ENCODE measurements at places on chromosomes 7 and 10. TPM values are rescaled to one million over a fixed set of nuclear protein-coding genes. Genes with fewer than 3 reads are reported as not detected.

- no peak for DNase-seq
- no peak overlapping the region for H3K4me3 ChIP-seq
- H3K36me3 ChIP-seq: no peaks in the 10 kb centered on the region
These were observed 42.3 kb upstream of the SGCE start for GRCh38 chr7:94698275-94698674.

GRCh38 chr7:111030336-111030735 is 60.6 kb upstream of the LRRN3 start:
- H3K36me3 ChIP-seq: no peaks in the 10 kb centered on the region
- DNase-seq: no peak
- no peaks in the 10 kb centered on the region for H3K4me1 ChIP-seq
- no peak overlapping the region for H3K4me3 ChIP-seq
- no peak overlapping the region for H3K27ac ChIP-seq

ZNF679 gene
- total RNA-seq: not detected

DNA sequence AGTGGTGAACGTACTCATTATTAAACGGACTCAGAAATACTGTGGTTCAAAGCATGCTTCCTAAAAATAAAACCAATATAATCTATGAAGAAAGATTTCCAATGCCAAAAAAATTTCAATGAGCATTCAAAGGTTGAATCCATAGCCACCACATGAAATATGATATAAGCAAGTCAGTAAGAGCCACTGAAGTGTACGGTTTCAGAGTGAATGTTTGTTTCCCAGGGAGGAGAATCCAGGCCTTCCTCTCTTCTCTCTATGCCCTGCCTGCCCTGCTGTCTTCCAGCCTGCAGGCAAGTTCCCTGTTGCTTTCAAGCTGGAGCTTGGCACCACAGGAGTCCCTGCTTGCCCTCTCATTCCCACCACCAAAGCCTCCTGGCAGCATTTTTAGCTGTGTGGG is 1171.6 kb upstream of the C7orf33 start:
- no peaks in the 10 kb centered on the region for H3K4me1 ChIP-seq
- no peaks in the 10 kb centered on the region for H3K36me3 ChIP-seq
- no peak overlapping the region for H3K27ac ChIP-seq
- no peaks in the 10 kb centered on the region for H3K27me3 ChIP-seq

GRCh38 chr10:129388435-129388834 is 78.6 kb upstream of the MGMT start:
- no peaks in the 10 kb centered on the region for H3K4me1 ChIP-seq
- DNase-seq: no peak
- no peak overlapping the region for H3K4me3 ChIP-seq
- no peaks in the 10 kb centered on the region for H3K27me3 ChIP-seq
- no peak overlapping the region for H3K27ac ChIP-seq

ERVW-1 gene
- total RNA-seq: not detected

OR2A5 gene
- total RNA-seq: not detected

LYZL2 gene
- not detected for total RNA-seq

- no peak overlapping the region for H3K4me3 ChIP-seq
- H3K27me3 ChIP-seq: no peaks in the 10 kb centered on the region
- no peak for DNase-seq
- no peak overlapping the region for H3K27ac ChIP-seq
- H3K4me1 ChIP-seq: peaks cover 1% of the 10 kb centered on the region
These were observed 654.6 kb downstream of the TNS3 start for GRCh38 chr7:46927131-46927810.

DNA sequence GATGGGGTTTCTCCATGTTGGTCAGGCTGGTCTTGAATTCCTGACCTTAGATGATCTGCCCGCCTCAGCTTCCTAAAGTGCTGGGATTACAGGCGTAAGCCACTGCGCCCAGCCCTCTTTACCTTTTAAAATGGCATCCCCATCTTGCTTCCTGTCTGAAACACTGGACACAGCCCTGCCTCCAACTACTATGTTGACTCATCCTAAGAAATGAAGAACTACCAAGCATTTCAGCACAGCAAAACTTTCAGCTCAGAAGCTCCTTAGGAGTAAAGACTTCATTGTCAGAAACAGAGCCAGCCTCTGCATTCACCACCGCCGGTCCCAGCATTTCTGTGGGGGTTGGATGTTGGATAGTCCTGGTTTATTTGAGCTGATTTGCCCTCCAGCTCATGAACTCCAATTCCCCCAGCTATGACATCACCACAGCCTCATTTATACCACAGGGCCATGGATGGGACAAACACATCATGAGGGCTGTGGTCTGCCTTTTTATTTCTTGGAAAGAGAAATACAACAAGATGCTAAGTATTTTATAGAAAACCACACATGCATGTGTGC is 123.5 kb downstream of the ADCY1 start:
- H3K36me3 ChIP-seq: no peaks in the 10 kb centered on the region
- no peak overlapping the region for H3K27ac ChIP-seq
- no peak for DNase-seq
- H3K4me1 ChIP-seq: no peaks in the 10 kb centered on the region
- H3K4me3 ChIP-seq: no peak overlapping the region

GRCh38 chr10:33703501-33704213 is 369.2 kb upstream of the NRP1 start:
- no peaks in the 10 kb centered on the region for H3K36me3 ChIP-seq
- H3K4me1 ChIP-seq: no peaks in the 10 kb centered on the region
- no peak for DNase-seq
- no peak overlapping the region for H3K27ac ChIP-seq
- H3K27me3 ChIP-seq: no peaks in the 10 kb centered on the region
- no peak overlapping the region for H3K4me3 ChIP-seq

DNA sequence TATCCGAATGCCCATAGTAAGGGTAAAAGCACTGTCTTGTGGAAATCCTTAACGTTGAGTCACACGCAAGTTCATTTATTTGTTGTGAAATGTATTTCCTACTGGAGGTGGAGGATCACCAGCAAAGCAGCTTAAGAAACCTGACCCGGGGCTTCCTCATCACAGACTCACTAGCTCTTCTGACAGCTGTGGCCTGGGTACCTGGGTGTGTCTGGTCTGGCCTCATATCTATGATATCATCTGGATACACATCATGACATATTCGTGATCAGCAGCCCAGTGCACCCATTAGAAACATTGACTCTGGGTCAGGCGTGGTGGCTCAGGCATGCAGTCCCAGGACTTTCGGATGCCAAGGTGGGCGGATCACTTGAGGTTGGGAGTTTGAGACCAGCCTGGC is 8.8 kb downstream of the DRGX start:
- no peaks in the 10 kb centered on the region for H3K36me3 ChIP-seq
- no peak overlapping the region for H3K27ac ChIP-seq
- no peak for DNase-seq

- H3K27me3 ChIP-seq: no peaks in the 10 kb centered on the region
- H3K36me3 ChIP-seq: no peaks in the 10 kb centered on the region
- no peaks in the 10 kb centered on the region for H3K4me1 ChIP-seq
These were observed 548.0 kb downstream of the TCERG1L start for GRCh38 chr10:130763491-130763890.

GBX1 gene
- not detected for total RNA-seq

DNA sequence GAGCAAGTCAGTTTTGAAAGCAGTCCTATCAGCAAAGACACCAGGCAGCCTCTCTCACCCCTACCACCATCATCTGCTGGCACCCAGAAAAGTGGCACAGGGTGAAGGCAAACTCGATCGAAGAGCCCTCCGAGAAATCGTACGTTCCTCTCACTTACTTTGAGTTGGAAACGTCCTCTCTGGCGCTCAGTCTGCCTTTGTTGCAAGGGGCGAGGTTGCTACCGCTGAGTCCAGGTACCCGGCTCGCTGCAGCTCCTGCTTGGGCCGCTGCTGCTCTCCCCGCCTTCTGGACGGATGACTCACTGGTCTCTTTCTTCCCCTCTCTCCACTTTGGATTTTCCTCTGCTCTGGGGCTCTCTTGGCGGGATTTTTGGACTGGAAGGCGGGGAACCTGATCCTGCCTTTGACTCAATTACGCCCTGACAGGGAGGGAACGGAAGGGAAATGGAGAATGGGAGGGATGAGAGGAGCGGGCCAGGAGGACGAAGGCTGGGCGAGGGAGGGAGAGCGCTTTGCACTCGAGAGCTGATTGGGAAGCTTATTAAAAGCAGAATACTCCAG is at the start of gene PTN:
PTN (minus strand) TSS at position 453 of the 561 bp plus-strand sequence. CDS start 88,760 bp downstream, outside the sequence.
- H3K27ac ChIP-seq: no peak within 1 kb of the TSS
- peak; percentile 13 for DNase-seq
- no peaks in the 10 kb centered on the region for H3K27me3 ChIP-seq
- H3K4me3 ChIP-seq: peak within 1 kb of the TSS; percentile 34
- no peaks in the 10 kb centered on the region for H3K36me3 ChIP-seq

- DNase-seq: no peak
- H3K27me3 ChIP-seq: no peaks in the 10 kb centered on the region
- H3K4me3 ChIP-seq: no peak overlapping the region
- no peak overlapping the region for H3K27ac ChIP-seq
- peaks cover 2% of the 10 kb centered on the region for H3K4me1 ChIP-seq
These were observed 270.1 kb upstream of the SHH start for GRCh38 chr7:156082048-156083040.

All from ovary (tissue), 10 donors.